Motor neuron (in vitro differentiated cells): ENCODE measurements at places on chromosomes 3 and 15. TPM values are rescaled to one million over a fixed set of nuclear protein-coding genes. Genes with fewer than 3 reads are reported as not detected.

The TRMT10C gene
- 55.3 and 67.1 TPM in 2 replicates for total RNA-seq

The SH3GL3 gene
- total RNA-seq = 3.7 and 5.2 TPM in 2 replicates

The MRAS gene
- total RNA-seq = 30.3 and 31.1 TPM in 2 replicates

The TMEM266 gene
- total RNA-seq = 3.9 TPM in 2 replicates

The IL17RD gene
- 9.2 and 9.3 TPM in 2 replicates for total RNA-seq

The TIGIT gene
- total RNA-seq = 0.36 and 0.59 TPM in 2 replicates

The ALAS1 gene
- total RNA-seq = 30.0 and 31.0 TPM in 2 replicates

The DPPA4 gene
- 21.9 and 24.3 TPM in 2 replicates for total RNA-seq

The PPIB gene
- total RNA-seq = 273 and 284 TPM in 2 replicates

The CPLX3 gene
- total RNA-seq = 0.58 and 1.2 TPM in 2 replicates

The TLR9 gene
- total RNA-seq = 0.28 and 0.34 TPM in 2 replicates

The DLEC1 gene
- total RNA-seq = 1.0 and 2.3 TPM in 2 replicates

The PLA2G4E gene
- total RNA-seq = 0.05 and 0.08 TPM in 2 replicates

The SUSD5 gene
- total RNA-seq = 0.73 and 1.1 TPM in 2 replicates

The DISP2 gene
- 0.16 and 0.56 TPM in 2 replicates for total RNA-seq

The ZNF80 gene
- 0.60 and 0.88 TPM in 2 replicates for total RNA-seq

The CHRNA5 gene
- total RNA-seq = 2.6 and 2.9 TPM in 2 replicates

The VIPR1 gene
- total RNA-seq = 0.27 and 1.4 TPM in 2 replicates

The GP5 gene
- total RNA-seq = 4.0 and 4.1 TPM in 2 replicates

The PLS1 gene
- 30.0 and 34.6 TPM in 2 replicates for total RNA-seq

The KIF9 gene
- 9.8 and 11.0 TPM in 2 replicates for total RNA-seq

The ITGB5 gene
- 10.1 and 11.1 TPM in 2 replicates for total RNA-seq

The CLDN16 gene
- total RNA-seq = 0.05 and 0.10 TPM in 2 replicates

The SPINK8 gene
- total RNA-seq = not detected in 2 replicates

The SGO1 gene
- 7.9 and 10.5 TPM in 2 replicates for total RNA-seq

The CEP19 gene
- total RNA-seq = 2.9 and 3.7 TPM in 2 replicates

The ZNF502 gene
- 0.11 and 0.38 TPM in 2 replicates for total RNA-seq

The MESP2 gene
- total RNA-seq = 0.18 and 0.25 TPM in 2 replicates

The GABRR3 gene
- 0.05 TPM in 1 of 2 replicates, not detected in the other for total RNA-seq

The GOLGA8N gene
- total RNA-seq = 6.7 and 7.2 TPM in 2 replicates

The SIDT1 gene
- 0.33 and 0.96 TPM in 2 replicates for total RNA-seq

The FILIP1L gene
- 3.2 and 4.6 TPM in 2 replicates for total RNA-seq

The RAB7A gene
- 38.4 and 40.4 TPM in 2 replicates for total RNA-seq

The KNG1 gene
- not detected in 2 replicates for total RNA-seq

The LDHAL6B gene
- total RNA-seq = 0.33 and 0.34 TPM in 2 replicates

The MITF gene
- total RNA-seq = 0.21 and 0.36 TPM in 2 replicates

The NIT2 gene
- 11.4 and 13.0 TPM in 2 replicates for total RNA-seq

The ARGFX gene
- not detected in 2 replicates for total RNA-seq

The ZNF592 gene
- 5.4 and 5.7 TPM in 2 replicates for total RNA-seq

The C15orf39 gene
- 8.6 and 11.0 TPM in 2 replicates for total RNA-seq

The PPCDC gene
- 10.3 and 13.8 TPM in 2 replicates for total RNA-seq

The ARHGAP31 gene
- 1.4 and 1.7 TPM in 2 replicates for total RNA-seq

The PDZRN3 gene
- total RNA-seq = 99.9 and 107 TPM in 2 replicates

The SNAPC5 gene
- 28.6 and 31.1 TPM in 2 replicates for total RNA-seq

The NOX5 gene
- total RNA-seq = under 0.01 and 0.07 TPM in 2 replicates

The PRKCD gene
- 8.0 and 8.2 TPM in 2 replicates for total RNA-seq

The NPAP1 gene
- under 0.01 and 0.13 TPM in 2 replicates for total RNA-seq
